Esophagus muscularis mucosa (tissue), 4 donors: ENCODE measurements at places on chromosomes 6 and 20.

- DNase-seq = no peak
Observed at GRCh38 chr6:24078200-24078599, 47.8 kb upstream of the NRSN1 start.

DNA sequence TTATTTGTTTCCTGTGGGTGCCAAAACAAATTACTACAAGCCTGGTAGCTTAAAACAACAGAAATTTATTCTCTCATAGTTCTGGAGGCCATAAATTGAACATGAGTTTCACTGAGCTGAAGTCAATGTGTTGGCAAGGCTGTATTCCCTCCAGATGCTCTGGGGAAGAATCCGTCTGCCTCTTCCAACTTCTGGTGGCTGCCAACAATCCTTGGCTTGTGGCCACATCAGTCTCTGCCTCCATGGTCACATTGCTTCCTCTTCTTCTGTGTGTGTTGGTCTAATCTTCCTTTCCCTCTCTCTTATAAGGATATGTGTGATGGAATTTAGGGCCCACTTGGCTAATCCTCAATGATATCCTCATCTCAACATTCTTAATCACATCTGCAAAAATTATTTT lies 92.8 kb upstream of the EPB41L1 start:
- no peak for DNase-seq

DNA sequence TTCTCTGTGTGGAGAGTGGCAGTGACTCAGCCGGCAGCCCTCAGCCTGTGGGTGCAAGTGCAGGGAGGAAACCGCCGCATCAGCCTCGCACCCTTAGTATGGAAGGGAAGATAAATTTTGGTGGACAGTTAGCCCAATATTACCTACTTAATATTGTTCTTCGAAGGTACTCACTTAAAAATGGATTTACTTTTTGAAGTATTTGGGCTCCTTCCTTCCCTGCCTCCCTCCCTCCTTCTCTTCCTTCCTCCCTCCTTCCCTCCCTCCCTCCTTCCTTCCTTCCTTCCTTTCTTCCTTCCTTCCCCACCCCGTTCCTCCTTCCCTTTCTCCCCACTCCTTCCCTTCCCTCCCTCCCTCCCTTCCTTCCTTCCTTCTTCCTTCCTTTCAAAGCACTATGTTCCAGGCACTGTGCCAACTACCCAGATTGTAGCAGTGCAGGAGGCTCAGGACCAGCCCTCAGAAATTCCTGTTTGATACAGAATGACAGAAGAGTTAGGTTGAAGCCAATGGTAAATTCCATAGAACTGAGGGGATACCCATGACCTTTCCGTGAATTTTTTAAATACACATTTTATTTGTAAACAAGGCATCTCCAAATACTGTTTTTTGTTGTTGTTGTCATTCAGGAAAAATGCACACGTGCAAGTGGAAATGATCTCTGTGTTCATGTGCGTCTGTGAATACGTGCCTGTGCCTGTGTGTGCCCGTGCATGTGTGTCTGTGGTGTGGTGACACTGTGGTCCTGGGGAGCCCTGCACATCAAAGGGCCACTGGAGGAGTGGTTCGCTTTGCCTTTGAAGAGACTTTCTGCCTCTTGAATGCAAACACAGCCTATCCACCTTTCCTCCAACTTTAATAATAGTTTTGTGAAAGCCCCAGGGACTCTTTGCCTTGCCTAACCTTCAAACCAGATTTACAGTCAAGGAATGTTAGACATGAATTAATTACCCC lies 141.7 kb downstream of the EDN3 start:
- DNase-seq = no peak

DNA sequence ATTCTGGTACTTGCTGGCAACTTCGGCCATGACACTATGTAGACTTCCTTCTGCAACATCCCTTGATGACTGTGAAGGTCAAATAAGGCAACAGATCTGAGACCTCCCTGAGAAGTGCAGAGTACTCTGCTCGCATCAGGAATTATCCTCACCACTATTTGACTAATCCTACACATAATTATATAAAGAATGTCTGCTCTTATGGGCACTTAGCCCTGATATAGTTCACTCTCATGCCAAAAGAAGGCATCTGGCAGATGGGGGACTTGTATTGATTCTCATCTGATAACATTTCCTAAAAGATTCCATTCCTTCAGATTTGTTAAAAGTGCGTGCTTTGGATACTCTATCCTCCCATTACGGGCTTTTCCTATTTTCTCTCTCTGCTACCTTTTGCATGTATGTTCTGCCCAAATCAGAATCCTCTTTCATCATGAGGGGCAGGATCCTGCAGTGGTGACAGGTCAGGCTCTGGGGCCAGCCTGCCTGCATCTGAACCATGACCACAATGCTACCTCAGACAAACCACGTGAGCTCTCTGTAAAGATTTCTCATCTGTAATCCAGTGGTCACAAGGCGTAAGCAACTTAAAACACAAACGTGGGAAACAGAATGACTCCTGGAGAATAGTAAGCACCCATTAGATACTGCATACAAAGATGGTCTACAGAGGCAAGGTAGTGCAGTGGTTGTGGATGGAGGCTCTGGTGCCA lies 134.0 kb downstream of the GJA10 start:
- DNase-seq = no peak

DNA sequence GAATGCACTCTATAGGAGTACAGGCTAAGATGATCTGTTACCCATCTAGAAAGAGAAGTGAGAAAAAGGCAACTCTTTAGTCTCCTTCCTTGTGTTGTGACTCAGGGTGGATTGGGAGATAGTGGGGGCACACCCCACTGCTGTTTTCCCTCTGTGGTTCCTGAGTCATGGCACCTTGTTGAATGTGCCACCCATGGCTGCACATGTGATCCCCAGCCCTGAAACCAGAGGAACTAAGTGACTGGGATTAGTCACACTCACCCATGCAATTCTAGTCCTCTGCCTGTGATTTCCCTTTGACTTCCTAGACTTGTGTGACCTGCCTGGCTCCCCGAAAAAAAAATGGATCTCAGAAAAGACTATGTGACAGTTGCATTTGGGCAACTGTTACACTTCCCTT lies 48.6 kb upstream of the HTR1B start:
- DNase-seq = no peak

DNA sequence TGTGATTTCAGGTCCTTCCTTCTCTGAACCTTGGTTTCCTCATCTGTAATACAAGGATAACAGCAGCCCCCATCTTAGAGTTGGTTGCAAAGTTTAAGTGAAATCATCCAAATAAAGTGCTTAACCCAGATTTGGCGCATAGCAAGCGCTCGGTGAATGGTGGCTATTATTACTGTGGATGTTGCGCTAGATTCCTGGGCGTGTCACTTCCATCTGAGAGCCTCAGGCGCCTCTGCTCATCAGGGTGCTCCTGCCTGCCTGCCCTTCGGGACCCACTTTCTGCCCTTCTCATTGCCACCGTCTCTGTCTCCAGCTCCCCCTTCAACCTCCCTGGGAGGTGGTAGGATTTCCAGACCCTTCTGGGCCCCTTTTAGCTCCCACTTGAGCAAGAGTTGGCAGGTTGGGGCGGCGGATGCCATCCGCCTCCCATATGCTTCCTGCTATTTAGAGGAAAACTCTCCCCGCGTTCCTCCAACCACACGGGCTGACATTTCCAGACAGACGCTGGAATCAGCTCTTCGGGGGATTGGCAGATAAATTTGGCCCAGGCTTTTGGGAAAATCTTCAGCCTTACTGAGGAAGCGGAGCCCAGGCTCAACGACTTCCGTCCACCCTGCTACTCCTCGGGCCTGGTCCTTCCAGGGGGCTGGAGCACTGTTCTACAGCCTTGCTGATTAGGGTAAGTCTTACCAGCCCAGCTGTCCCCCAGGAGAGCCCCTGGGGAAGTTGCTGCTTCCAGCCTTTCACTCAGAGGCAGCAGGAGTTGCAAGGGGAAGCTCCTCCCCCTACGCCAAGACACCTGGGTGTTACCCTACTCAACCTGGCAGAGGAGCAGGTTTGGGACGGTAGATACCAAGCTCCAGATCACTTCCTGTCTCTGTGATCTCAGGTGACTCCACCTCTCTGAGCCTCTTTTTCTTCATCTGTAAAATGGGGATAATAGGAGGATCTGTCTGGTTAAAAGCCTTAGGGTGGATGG lies 71.5 kb downstream of the DLGAP4 start:
- DNase-seq = no peak

DNA sequence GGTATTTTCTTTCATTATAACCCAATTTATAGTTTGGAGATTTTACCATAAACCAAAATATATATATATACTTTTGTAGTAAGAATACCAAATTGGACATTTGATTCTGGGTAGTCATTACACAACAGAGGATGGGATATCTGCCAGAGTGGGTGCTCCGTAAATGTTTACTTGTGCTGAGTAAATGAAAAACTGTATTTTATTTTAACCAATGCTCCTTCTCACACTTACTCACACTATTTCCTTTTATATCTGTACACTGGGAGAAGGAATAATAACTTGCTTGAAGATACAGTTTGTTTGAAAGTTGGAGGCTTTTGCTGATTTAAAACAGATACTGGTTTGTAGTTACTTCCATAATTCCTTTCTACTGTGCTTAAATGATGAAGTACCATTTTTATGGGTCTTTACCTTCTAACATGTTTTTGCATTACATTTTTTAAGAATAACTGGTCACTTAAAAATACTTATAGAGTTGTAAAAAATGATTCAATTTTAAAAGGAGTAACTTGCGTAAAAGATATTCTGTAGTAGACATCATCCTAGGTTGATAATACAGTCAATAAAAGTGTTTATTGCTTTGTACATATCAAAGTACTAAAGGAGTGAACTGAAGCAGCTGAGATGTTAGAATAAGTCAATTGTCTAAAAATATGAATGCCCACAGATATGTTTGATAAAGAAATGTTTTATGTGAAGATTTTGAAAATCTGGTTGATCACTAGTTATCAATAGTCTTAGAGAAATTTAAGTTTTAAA lies 411.7 kb downstream of the UTRN start:
- no peak for DNase-seq
